ENCODE measurements at places on chromosomes 3 and 15.

- no peaks in the 10 kb centered on the region for H3K4me1 ChIP-seq
- no peaks in the 10 kb centered on the region for H3K36me3 ChIP-seq
- no peak overlapping the region for H3K27ac ChIP-seq
- H3K4me3 ChIP-seq = no peak overlapping the region
- no peaks in the 10 kb centered on the region for H3K27me3 ChIP-seq
- DNase-seq = no peak
Observed at GRCh38 chr3:117589454-117589853, 879.9 kb downstream of the TUSC7 start.

- H3K27me3 ChIP-seq = no peaks in the 10 kb centered on the region
- H3K27ac ChIP-seq = no peak overlapping the region
- H3K4me3 ChIP-seq = no peak overlapping the region
- no peaks in the 10 kb centered on the region for H3K4me1 ChIP-seq
- DNase-seq = no peak
Observed at GRCh38 chr15:69421498-69421897, 7.3 kb downstream of the KIF23 start.

DNA sequence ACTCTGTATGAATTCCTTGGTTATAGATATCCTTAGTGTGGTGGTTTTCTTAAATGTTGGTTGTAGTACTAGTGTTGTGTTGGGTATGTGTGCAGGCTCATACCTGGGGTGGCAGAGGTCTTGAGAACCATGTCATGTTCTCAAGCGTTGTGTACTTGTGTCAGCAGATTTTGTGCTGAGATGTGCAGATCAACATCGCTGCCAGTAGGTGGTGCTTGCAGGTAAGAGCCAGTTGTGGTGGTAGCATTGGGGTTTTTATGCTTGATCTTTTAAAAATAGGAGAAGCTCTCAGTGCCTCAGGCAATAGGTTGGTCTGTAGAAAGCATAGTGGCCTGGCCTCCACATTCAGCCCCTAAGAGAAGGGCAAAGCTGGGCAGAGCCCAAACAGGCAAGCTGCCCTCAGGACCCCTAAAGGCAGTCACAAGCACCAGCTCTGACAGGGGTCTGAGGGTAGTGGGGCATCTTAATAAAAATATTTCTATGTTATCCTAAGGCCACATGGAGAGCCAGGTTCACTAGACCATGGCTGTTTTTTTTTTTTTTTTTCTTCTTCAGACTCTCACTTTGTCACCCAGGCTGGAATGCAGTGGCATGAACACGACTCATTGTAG lies 164.0 kb downstream of the IL20RB start:
- no peaks in the 10 kb centered on the region for H3K4me1 ChIP-seq
- H3K4me3 ChIP-seq = no peak overlapping the region
- H3K36me3 ChIP-seq = no peaks in the 10 kb centered on the region
- DNase-seq = no peak
- H3K27ac ChIP-seq = no peak overlapping the region

GRCh38 chr15:97567411-97567810 lies 393.1 kb upstream of the ARRDC4 start:
- H3K4me3 ChIP-seq = no peak overlapping the region
- no peak overlapping the region for H3K27ac ChIP-seq
- no peak for DNase-seq
- H3K4me1 ChIP-seq = no peaks in the 10 kb centered on the region

DNA sequence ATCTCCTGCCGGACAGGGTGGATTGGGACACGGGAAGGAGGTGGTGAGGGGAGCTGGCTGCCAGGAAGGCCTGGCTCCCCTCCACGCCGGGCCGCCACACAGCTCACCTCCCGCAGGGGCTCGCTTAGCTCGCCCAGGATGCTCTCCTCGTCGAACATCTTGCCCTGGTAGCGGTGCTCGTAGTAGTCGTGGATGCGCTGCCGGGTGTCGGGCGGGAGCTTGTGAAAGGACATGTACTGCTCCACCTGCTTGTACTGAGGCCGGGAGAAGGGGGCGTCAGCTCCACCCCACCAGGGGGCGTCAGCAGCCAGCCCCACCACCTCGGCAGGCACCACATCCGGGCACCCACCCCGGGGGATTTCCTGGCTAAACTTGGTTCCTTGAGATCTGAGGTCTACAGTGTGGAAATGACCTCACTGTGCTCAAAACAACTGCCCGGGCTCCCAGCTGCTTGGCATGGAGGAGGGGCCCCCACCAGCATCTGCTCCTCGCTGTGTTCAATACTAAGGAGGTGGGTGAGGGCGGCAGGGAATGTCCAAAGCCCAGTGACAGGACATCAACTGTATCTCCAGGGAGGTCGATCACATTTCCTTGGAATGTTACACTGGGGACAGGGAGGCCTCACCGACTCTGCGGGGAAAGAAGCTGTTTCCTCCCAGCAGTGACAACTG lies 43.4 kb downstream of the HCN4 start:
- H3K36me3 ChIP-seq = no peaks in the 10 kb centered on the region
- DNase-seq = no peak
- no peak overlapping the region for H3K27ac ChIP-seq
- peaks cover 13% of the 10 kb centered on the region for H3K27me3 ChIP-seq

GRCh38 chr15:60328852-60329443 lies 68.8 kb downstream of the ANXA2 start:
- peaks cover 4% of the 10 kb centered on the region for H3K4me1 ChIP-seq
- no peak overlapping the region for H3K4me3 ChIP-seq
- no peaks in the 10 kb centered on the region for H3K36me3 ChIP-seq
- H3K27me3 ChIP-seq = peaks cover 61% of the 10 kb centered on the region

DNA sequence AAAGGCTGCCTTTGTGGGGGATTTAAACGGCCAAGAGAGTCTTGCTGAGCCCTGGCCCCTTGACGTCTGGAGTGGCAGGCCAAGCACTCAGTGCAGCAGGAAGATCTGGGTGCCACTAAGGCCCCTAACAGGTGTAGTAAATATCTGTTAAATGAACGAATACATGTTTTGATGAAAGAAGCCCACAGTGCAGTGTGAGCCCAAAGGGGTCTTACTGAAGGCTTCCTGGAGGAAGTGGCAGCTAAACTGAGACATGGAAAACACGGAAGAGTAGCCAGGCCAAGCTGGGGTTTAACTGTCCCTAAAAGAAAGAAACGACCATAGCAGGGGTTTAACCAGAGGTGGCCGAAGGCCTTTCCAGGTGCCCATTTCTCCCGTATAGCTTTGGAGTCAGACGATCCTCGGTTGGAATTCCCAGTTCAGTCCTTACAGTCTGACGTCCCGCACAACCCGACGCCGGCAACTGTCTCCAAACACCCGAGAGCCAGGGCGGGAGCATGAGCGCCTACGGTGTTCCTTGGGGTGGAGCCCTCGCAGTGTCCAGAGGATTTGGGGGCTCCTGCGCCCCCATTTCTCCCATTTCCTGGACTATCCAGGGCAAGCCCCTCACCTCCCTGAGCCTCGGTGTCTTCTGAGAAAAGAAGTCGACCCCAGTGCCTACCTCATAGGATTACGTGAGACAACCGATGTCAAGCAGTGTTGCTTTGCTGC lies 910 bp upstream of the ABHD6 start:
- H3K27me3 ChIP-seq = peaks cover 17% of the 10 kb centered on the region
- peaks cover 21% of the 10 kb centered on the region for H3K4me1 ChIP-seq
- peak overlapping the region; percentile 93 for H3K4me3 ChIP-seq
- DNase-seq = no peak

DNA sequence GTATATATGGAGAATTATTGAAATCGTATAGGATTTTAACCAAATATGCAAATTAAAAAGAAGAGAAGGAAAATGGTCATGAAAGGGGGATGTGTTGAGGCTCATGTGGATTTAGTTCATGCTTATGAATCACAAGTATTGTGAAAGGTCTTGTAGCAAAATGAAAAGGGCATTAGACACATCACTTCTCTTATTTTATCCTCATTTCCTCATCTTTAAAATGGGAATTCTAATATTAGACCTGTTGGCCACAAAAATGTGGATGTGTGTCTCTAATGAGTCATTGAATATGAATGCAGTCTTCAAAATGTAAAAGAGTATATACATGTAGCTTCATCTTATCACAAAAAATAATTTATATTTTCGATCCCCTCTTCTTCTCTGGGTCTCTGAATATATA lies 14.9 kb upstream of the ALCAM start:
- no peaks in the 10 kb centered on the region for H3K4me1 ChIP-seq
- H3K27ac ChIP-seq = no peak overlapping the region
- no peak for DNase-seq
- H3K27me3 ChIP-seq = peaks cover 30% of the 10 kb centered on the region

GRCh38 chr3:101591071-101591470 lies 17.1 kb downstream of the PCNP start:
- H3K27me3 ChIP-seq = no peaks in the 10 kb centered on the region
- no peak overlapping the region for H3K4me3 ChIP-seq
- DNase-seq = no peak
- peaks cover 72% of the 10 kb centered on the region for H3K36me3 ChIP-seq
- H3K27ac ChIP-seq = peak overlapping the region; percentile 82

DNA sequence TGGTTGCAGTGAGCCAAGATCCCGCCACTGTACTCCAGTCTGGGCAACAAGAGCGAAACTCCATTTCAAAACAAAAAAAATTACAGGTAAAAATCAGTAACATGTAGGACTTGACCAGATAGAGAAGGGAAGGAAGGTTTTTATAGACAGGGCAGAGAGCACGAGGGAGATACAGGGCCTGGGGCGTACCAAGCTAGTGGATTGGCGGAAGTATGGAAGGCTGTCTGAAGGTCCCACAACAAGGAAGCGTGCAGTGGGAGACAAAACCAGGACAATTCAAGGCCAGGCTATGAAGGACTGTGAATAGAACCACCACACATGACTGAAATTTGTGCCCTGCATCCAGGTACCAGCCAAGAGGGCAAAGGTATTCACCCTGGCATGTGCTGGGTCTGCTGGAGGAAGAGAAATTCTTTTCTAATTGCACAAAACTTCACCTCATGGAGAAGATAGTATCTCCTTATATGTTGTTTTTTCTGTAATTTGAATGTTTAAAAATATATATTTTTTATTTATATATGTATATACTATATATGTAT lies 33.0 kb upstream of the BCL2A1 start:
- no peak overlapping the region for H3K27ac ChIP-seq
- no peaks in the 10 kb centered on the region for H3K27me3 ChIP-seq
- no peak overlapping the region for H3K4me3 ChIP-seq

DNA sequence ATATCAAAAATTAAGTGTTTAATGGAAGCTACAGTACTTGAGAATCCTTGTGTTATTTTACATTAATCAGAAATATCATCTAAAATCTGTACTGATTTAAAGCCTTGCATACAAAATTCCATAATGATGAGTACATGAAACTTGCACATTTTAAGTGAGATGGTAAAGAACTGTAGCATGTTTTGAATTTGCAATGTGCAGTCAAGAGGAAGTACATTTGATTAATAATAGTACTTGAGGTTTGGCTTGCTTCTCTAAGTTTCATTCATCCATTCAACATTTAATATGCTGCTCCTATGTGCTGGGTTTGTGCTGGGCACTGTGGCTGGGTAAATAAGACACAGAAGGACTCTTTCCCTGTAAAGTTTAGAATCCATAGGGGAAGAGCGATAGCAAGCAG lies 332.3 kb downstream of the CNTN3 start:
- H3K36me3 ChIP-seq = no peaks in the 10 kb centered on the region
- H3K27ac ChIP-seq = no peak overlapping the region
- H3K4me1 ChIP-seq = no peaks in the 10 kb centered on the region
